ENCODE measurements at places on chromosomes 13 and 19.

GRCh38 chr13:101535192-101535746 is 82.8 kb downstream of the ITGBL1 start:
- DNase-seq = no peak

GRCh38 chr13:113528813-113529180 is 38.3 kb upstream of the DCUN1D2 start:
- no peak for DNase-seq

DNA sequence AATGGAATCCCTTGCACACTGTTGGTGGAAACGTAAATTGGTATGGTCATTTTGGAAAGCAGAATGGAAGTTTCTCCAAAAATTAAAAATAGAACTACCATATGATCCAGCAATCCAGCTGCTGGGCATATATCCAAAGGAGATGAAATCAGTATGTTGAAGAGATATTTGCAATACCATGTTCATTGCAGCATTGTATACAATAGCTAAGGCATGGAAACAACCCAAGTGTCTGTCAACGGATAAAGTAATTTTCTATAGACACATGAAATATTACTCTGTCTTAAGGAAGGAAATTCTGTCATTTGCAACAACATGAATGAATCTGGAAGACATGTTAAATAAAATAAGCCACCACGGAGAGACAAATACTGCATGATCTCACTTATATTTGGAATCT is 124.7 kb downstream of the GPC5 start:
- no peak for DNase-seq

GRCh38 chr19:2808129-2808941 is 11.3 kb upstream of the ZNF554 start:
- no peak for DNase-seq

DNA sequence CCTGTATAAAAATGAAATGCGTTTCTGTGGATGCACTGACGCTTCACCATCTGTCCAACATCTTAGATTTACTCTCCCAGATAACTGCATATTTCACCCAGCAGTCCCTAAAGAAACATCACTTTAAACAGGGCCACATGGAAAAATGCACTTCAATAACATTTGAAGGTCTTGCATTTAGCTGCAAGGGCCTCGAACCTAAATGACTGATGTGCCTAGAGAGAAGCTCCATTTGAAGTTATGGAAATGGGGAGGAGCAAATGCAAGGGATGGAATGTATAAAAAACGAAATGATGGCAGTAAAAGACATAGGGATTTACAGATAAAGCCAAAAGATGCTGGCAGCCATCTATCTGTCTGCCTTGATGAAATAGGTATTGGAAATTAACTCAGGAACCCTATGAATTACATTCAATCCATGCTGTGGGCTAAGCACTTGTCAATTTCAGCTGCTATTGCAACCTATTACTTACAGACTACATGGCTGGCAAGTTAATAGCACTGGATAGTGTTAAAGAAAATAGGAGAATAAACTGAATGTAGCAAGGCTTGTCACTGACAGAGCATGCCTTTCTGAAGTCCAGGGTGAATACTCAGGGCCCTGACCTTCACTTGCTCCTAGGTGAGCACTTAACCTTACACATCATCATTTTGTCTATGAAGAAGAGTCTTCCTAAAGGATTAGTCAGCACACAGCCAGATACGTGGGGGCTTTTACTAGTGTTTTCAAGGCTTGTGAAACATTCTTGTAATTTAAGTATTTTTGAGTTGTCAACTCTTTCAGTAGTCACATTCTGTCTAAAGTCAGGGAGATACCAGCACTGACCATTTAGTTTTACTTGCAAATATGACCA is 963.4 kb downstream of the PCDH17 start:
- no peak for DNase-seq

- DNase-seq = no peak
Observed at GRCh38 chr19:3028305-3029064, 595 bp downstream of the TLE2 start.

DNA sequence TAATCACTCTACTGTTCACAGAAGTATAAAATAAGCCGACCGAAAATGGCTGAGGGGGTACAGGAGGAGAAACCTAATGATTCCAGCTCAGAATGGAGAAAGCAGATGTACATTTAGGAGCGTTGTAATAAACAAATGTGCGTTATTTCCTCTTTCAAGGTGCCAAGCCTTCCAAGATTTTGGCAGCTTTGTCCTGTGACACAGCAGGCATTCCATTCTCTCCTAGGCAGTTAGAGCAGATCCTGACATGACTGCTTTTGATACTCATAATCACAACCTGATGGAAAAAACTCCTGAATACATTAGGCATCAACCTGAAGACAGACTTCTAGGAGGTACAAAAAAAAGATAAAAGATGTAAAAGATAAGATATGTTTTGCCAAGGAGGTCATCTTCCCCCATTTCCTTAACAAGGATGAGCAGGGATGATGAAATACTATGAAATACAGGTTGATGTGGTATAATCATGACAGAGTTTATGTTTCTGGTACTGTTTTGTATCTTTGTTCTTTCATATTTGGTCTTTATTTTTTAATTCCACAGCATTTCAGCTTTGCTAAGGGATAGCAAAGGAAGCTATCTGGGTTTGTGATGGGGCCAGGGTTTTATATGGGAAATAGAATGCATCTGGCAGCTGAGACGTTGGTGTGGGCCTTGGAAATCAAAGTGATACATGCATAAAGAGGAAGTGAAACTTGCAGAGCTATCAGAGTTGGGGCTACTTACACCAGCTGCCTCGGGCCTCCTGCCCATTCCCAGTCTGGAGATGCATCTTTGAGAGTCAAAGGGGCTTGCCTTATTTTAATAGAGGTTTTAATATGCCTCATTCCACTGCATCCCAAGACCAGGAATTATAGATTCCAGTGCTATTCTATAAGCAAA is 222.5 kb downstream of the OXGR1 start:
- DNase-seq = no peak

DNA sequence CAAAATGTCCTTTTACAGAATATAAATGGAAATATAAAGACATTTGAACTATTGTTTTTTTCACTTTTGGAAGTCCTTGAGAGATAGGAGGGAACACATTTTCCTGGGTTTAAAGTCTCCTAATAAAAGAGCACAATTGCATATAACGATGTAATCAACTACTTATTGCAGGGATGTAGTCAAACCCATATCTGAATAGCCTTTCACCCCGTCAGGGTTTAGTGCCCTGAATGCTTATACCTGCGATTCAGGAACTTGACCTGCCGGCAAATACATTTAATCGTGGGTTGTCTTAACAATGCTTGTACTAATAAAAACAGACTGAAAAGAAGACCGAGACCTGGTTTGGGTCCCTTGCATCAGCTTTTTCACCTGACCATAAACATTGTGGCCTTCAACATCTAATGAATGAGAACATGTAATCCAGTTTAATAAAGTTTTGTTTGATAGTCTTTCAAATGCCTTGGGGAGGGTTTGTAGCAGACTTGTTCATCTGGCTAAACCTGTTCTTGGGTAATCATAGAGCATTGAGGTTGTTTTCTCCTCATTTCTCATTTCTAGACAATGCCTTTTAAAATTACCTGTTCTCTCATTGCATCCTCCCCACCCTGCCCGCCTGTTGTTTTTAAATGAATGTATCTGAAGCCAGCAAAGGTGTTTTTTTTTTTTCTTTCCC is 7.0 kb downstream of the KLF5 start:
- DNase-seq = no peak

- no peak for DNase-seq
Observed at GRCh38 chr19:11949201-11949600, 15.6 kb upstream of the ZNF763 start.

DNA sequence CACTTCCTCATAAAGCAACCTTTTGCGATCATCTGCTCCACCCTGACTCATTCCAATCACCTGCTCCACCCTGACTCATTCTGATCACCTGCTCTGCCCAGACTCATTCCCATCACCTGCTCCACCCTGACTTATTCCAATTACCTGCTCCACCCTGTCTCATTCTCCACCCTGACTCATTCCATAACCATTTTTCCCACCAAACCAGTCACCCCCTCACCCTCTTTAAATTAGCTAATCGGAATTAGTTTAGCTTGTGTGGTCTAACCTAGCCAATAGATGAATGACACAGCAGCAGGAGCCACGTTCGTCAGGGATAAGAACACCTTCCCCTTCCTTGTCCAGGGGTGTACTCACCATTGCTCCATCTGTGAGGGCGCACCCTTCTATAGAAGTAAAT is 134.0 kb downstream of the COG6 start:
- no peak for DNase-seq
